ENCODE measurements at places on chromosomes 16 and 17.

DNA sequence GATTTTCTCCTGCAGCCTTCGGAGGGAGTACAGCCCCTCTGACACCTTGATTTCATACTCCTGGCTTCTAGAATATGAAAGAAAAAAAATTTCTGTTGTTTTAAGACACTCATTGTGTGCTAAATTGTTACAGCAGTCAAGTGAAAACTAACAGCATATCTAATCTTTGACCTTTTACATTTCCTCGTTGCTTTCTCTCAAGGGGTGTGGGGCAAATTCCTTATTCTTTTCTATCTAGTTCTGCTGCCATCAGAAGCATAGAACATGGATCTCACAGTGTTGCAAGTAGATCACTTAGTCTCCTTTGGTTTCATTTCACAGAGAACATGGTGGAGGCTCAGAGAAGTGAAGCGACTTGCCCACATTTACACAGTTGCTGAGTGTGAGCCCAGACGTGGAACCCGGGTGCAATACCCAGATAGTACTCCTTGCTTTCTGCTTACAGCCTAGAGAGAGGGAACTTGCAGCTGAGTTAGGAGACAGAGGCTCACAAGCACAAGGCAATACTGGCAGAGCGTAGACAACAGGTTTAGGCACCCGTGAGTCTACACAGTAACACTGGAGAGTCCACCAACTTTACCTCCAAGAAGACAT, 28.7 kb upstream of the MMD start:
- DNase-seq = no peak

- peak; percentile 81 for DNase-seq
Measured at GRCh38 chr16:87383505-87384161, at the start of gene FBXO31. Gene FBXO31, minus strand, starts transcription at chr16:87383776. Its CDS starts 32 bp downstream, at chr16:87383744.

GRCh38 chr17:42526031-42526444, 10.0 kb upstream of the NAGLU start:
- no peak for DNase-seq

GRCh38 chr16:69093974-69094373, 11.5 kb upstream of the HAS3 start:
- no peak for DNase-seq

GRCh38 chr17:81527591-81528383, at the start of gene FSCN2:
Gene FSCN2, plus strand, starts transcription at chr17:81528377. Its CDS starts 155 bp downstream, at chr17:81528532.
- DNase-seq = no peak

DNA sequence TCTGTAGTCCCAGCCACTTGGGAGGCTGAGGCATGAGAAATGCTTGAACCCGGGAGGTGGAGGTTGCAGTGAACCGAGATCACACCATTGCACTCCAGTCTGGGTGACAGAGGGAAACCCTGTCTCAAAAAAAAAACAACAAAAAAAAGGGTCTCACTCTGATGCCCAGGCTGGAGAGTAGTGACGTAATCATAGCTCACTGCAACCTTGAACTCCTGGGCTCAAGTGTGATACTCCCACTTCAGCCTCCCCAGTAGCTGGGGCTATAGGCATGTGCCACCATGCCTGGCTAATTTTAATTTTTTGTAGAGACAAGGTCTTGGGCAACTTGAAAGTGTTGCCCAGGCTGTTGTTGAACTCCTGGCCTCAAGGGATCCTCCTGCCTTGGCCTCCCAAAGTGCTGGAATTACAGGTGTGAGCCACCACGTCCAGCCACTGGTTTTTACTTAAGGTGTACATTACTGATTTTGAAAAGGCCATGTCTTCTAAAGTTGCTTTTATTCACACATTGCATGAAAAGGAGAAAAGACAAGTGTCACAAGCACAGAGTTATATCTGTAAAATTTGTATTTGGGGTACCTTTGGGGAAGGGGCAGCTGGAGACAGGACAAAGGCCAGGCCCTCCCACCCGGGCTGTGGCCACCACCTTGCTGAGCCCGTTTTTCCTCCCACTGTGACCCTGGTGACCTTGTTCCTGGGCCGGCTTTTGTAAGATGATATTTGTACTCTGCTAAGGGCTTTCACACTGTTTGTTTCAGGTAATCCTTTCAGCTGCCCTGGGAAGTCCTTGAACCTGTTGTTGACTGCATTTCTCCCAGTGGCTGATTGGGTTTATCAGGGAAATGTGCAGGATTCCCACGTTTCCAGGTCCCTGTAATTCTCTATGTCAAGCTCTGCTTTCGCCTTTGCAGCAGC, 11.5 kb downstream of the GPT2 start:
- DNase-seq = no peak

GRCh38 chr16:61926766-61927165, 109.5 kb downstream of the CDH8 start:
- DNase-seq = no peak

GRCh38 chr17:41913798-41914197, 5.0 kb downstream of the ACLY start:
- no peak for DNase-seq

DNA sequence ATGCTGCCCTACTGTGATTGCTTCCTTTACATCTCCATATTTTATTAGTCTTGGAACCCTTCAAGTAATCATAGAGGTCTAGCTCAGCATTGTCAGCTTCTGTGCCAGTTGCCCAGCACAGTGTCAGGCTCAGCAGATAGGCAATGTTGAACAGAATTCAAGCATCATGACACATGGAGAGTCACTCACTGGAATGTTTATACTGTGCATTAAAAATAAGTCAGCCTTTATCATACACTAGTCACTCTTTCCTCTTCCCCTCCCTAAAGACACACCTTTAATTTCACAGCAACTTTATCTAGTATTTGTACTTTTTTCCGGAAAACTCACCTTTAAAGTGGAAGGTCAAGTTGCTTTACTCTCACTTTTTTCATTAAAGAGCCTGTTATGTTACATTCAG, 253.8 kb upstream of the CDH11 start:
- DNase-seq = no peak

- no peak for DNase-seq
Measured at GRCh38 chr17:4950746-4951204, at the start of gene ENO3. Gene ENO3, plus strand, starts transcription at chr17:4951119. Its CDS starts 711 bp downstream, at chr17:4951830.

- DNase-seq = no peak
Measured at GRCh38 chr17:63289931-63290330, 156.2 kb downstream of the CYB561 start.

DNA sequence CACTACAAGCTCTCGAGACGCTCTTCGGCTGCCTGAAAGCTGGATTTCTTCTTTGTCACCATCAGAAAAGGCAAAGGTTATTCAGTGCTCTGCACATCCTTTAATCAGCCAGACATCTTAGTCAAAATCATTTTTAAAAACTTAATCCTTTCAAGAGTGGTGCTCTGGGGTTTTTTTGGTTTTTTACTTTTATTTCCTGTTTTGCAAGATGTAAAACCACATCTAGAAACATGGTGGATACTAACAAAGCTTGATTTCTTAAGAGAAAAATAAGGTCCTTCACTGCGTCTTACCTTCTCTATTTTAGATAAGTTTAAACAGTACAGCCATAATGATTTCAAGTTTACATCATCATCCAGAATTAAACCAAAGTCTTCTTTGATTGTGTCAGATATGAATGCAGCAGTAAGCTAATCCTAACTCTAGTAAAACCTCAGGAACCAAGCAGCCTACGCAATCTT, 6.3 kb downstream of the ANKRD11 start:
- no peak for DNase-seq

GRCh38 chr17:36131421-36131820, 27.8 kb downstream of the CCL4 start:
- DNase-seq = no peak

GRCh38 chr16:531494-532125, 4.1 kb downstream of the CAPN15 start:
- no peak for DNase-seq

GRCh38 chr16:73610160-73610559, 562.2 kb upstream of the ZFHX3 start:
- no peak for DNase-seq

GRCh38 chr17:801660-802059, 19.5 kb downstream of the MRM3 start:
- no peak for DNase-seq

DNA sequence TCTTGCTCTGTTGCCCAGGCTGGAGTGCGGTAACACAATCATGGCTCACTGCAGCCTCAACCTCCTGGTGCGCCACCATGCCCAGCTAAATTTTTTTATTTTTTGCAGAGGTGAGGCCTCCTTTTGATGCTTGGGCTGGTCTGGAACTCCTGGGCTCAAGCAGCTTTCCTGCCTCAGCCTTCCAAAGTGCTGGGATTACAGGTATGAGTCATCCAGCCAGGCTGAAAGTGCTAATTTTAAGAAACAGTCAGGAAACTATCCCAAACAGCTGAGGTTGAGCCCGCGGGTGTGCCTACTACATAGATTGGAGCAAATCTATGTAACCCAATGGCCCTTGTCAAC, 738 bp upstream of the XPO6 start:
- no peak for DNase-seq

- DNase-seq = no peak
Measured at GRCh38 chr17:49901460-49902331, 53.8 kb upstream of the TAC4 start.

GRCh38 chr17:39090908-39091665, 60.4 kb downstream of the PLXDC1 start:
- no peak for DNase-seq

GRCh38 chr17:16927641-16928321, 44.1 kb downstream of the TNFRSF13B start:
- DNase-seq = no peak

- DNase-seq = no peak
Measured at GRCh38 chr16:84283314-84284153, 11.1 kb upstream of the WFDC1 start.

GRCh38 chr17:47230864-47231263, 21.7 kb downstream of the MYL4 start:
- DNase-seq = no peak

GRCh38 chr17:79294459-79295071, 219.9 kb downstream of the ENGASE start:
- DNase-seq = peak; percentile 75

DNA sequence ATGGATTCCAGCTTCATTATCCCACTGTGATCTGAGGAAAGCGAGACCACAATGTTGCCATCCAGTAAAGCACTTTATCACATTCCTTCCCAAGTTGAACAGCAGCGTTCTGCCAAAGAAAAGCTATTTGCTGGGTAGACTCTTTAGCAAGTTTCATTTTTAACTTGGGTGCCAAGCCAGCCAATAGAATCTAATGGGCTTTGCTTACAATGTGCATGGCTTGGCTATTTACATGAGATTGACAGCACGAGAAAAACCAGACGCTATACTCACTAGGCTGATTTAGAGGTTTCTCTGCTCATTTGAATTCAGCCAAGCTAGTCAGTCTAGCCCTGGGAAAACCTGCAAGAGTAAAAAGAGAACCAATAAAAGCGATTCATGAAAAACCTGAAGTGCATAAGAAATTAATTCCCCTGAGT, 108.9 kb downstream of the CDH13 start:
- no peak for DNase-seq

GRCh38 chr16:79850348-79850747, 249.8 kb upstream of the MAF start:
- no peak for DNase-seq

DNA sequence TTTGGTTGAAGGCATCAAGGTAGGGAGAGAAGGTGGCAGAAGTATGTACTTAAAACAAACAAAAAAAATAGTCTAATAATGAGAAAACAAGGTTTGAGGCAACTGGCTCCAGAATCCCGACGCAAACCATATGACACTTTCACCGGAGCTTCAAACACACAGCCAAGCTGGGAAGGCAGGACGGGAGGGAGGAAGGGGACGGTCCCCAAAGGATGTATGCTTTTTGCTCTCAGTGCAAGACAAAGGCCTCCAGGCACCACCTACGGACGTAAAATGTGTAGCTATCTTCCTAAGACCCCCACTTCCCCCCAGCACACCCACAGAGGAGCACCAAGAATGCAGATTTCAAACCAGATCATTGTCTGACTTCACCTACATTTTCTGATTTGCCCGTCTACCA, 102.3 kb downstream of the ZFHX3 start:
- DNase-seq = no peak

DNA sequence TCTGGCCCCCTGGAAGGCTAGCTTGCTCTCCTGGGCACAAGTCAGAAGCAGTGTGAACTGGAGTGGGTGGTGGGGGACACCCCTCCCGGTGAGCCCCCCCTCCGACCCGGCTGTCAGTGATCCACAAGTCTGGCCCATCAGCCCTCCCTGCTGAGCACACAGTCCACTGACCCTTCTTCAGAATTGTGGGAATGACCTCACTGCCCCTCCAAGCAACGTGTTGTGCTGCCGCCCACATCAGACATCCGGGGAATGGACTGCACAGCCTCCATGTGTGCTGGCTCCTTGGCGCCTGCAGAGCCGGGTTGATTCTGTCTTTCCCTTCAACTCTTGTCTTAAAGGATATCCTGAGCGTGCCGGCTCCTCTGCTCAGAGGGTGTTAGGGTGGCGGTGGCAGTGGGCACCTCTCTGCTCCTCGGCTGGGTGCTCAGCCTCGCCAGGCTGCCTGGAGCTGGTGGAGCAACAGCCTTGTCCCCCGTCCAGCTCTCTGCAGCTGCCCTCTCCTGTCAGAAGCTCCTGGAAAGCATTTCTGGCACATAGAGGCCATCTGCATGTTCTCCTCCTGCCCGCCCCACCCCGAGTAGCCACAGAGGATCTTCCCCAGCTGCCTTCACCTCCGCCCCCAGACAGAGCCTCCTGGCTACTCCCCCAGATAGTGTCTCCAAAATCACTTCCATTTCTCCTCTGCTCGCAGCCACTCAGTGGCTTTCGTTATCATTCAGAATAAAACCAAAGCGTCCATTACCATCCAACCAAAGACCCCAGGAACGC, 19.8 kb downstream of the NPTX1 start:
- no peak for DNase-seq

- no peak for DNase-seq
Measured at GRCh38 chr16:65075877-65076276, 46.0 kb downstream of the CDH11 start.

- no peak for DNase-seq
Measured at GRCh38 chr17:46056800-46057304, 57.8 kb downstream of the STH start.

DNA sequence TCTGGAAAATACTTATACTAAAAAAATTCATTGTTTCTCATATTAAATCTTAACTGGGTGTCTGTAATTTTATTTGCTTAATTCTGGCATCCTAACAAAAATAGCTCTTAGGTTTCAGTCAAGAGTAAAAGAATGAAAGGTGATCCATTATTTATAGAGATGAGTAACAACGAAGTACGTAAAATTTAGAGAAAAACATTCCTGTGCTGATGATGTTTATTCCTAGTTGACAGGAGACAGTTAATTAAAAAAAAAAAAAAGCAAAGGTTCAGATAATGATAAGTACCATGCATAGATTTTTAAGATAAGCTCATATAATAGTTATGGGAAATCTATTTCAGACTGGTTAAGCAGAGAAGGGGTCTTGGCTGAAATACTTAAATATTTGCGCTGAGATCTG, 50.8 kb downstream of the ABCA9 start:
- DNase-seq = no peak

DNA sequence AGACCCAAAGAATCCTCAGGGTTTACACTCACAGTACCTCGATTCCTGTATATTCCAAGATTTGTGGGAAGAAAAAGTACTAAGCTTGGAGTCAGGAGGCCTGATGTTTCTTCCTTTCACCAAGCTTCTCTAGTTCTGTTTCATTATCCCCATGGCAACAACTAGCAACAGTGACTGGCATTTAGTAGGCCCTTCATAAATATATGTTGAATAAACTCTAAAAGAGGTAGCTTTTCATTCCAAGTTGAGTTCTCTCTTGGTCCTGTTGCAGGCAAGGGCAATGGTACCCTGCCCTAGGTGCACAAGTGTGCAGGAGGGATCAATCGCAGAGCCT, 527 bp upstream of the UBE2Z start:
- peak; percentile 40 for DNase-seq
